AG08395 (cell line): ENCODE measurements at places on chromosomes 16 and 17.

DNA sequence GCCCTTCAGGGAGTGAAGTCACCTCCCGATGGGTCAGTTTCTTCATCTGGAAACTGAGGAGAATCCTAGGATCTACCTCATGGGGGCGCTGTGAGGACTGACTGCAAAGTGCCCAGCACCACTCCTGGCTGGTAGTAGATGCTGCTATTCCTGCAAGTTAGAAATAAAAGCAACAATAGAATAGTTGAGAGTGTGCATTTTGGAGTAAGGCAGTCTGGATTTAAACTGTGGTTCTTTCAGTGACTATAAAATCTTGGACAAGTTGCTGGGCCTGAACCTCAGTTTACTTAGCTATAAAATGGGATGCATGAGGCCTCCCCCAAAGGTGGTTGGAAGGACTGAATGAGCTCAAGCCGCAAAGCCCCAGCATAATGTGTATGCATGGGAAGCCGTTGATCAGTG is 70.6 kb downstream of the CYB5B start:
- DNase-seq, result no peak

GRCh38 chr16:27241658-27242057 is 26.9 kb downstream of the NSMCE1 start:
- no peak for DNase-seq

DNA sequence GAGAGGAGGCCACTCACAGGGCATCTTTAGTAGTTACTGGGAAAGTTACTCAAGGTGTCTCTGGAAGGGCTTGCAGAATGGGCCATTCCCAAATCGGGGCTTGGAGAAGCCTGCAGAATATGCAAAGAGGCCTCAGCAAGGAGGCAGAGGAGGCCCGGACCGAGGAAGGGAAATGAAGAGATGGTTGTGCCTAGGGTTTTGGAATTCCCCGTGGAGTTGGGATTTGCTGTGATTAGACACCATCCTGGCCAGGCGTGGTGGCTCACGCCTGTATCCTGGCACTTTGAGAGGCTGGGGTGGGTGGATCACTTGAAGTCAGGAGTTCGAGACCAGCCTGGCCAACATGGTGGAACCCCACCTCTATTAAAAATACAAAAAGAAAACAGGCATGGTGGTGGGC is 193.0 kb downstream of the IRF8 start:
- DNase-seq, result no peak

DNA sequence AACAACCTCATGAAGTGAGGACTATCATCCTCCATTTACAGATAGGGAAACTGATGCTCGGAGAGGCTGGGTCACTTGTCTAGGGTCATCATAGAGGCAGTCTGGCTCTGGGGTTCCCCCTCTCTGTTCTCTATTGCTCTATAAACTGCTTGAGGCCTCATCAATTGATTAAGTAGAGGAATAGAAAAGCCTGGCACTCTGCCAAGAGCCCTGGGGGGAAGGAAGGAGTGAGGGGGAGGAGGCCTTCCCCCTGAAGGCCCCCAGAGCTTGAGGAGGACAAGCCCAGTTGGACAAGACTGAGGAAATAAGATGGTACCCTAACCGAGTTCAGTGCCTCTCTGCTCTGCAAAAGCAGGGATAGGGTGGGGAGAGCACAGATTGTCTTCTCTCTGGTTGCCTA is 21.0 kb downstream of the SDK2 start:
- no peak for DNase-seq

DNA sequence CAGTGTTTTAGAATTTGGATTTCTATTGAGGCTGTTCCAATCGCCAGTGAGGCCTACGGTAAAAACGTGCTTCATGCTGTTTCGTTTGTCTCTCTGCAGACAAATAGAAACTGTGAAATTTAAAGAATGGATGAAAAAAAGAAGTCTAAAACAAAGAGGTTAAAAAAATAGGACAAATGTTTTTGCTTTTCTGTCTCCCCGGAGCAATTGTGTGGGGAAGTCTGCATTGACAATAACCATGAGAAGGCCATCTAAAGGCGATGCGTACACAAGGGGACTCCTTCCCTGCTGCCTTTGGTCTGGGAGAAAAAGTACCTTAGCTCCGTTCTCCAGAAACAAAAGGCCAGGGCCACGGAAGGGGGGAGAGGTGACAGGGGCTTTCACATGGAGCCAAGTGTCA is 4.6 kb upstream of the ZFHX3 start:
- no peak for DNase-seq

- no peak for DNase-seq
Measured at GRCh38 chr17:14316126-14316832, 15.4 kb downstream of the HS3ST3B1 start.

DNA sequence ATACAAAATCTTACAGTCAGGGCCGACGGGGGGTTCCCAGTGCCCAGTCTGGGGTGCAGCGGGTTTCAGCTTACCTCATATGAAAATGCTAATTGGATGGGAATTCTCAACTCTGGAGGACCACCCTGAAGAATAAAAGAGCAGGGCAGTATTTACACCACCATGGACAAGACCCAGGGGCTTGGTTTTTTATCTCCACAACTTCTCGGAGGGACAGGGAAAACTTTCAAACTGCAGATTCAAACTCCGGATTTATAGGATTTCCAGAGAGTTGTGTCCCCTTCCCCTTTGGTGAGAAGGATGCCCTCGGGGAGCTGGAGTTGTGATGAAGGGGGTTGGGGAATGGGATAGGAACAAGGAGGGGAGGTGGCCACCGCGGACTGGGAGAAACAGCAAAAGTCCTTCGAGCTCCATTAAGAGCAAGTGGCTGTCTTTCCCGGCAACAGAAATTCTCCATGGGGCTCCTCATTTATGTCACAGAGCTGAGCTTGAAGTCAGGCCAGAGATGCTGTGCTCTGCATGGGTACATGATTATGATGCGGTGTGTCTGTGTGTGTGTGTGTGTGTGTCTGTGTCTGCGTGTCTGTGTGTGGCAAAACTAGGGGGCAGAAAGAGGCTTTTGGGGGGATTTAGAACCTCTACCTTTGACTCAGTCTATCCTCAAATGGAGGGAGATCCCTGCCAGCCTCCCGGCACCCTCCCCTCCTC is 15.7 kb downstream of the FOXL1 start:
- no peak for DNase-seq

DNA sequence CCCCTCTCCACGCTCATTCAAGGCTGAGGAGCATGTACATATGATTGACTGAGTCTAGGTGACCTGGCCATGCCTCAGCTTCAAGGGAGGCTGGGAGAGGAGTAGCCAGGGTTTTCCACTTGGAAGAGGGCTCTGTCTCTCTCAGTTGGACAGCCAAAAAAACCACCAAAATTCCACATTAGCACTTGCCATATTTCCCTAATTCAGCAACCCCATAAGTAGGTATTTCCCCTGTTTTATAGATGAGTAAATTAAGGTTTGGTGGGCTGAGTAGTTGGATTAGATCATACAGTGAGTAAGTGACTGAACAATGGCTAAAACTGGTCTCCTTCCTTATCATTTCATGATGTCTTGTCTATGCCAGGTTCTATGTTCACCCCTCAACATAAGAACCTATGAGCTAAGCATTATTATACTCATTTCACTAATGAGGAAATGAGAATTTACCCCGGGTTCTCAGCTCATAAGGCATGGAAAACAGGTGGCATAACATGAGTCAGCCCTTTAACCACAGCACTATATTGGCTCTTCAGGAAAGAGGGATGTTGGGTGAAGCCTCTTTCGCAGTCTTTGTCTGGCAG is 68.0 kb upstream of the GAS7 start:
- no peak for DNase-seq

DNA sequence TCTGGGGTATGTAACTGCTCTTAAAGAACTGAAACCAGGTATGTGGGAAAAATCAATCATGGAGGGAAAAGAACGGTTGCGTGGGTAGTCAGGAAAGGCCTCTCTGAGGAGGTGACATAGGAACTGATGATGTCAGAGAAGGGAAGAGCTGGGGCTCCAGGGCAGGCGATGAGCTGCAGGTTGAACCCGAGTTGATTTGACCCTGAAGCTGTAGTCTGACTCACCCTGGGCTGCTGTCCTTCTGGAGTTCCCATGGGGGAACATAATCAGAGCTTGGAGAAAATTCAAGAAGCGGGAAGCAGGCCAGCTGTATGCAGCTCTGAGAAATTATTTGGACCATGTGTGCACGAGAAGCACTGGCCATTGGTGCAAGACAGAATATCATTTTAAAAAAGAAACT is 16.7 kb downstream of the SLC6A2 start:
- peak; percentile 81 for DNase-seq

GRCh38 chr16:31710134-31710533 is 163.5 kb upstream of the ZNF267 start:
- DNase-seq, result no peak

GRCh38 chr16:15885560-15886001 is 2.8 kb downstream of the CEP20 start:
- DNase-seq, result no peak

DNA sequence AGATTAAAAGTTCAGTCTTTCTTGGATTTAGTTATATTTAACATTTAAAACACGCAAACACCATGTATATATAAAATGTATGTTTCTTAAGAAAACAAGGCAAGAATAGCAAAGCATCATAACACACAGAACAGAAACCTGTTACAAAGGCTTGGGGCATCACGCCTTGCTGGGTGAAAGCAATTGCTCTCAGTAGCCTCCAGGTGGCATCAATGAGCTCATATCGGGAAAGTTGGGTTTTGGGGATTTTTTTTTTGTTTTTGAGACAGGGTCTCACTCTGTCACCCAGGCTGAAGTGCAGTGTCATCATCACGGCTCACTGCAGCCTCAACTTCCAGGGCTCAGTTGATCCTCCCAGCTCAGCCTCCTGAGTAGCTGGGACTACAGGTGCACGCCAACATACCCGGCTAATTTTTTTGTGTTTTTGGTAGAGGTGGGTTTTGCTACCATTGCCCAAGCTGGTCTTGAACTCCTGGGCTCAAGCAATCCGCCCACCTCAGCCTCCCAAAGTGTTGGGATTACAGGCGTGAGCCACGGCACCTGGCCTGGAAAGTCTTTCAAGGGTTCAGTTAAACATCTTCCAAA is 56.9 kb downstream of the CYB5D2 start:
- peak; percentile 49 for DNase-seq

- no peak for DNase-seq
Measured at GRCh38 chr17:67385122-67385988, 8.3 kb downstream of the PITPNC1 start.
